Hair follicular keratinocyte (primary cell): ENCODE measurements at places on chromosomes 11 and 22. TPM values are rescaled to one million over a fixed set of nuclear protein-coding genes. Genes with fewer than 3 reads are reported as not detected.

The RTL10 gene
- total RNA-seq = 10.5 and 13.6 TPM in 2 replicates

The TRIM66 gene
- 1.2 and 1.3 TPM in 2 replicates for total RNA-seq

The NUDT8 gene
- total RNA-seq = 11.7 and 16.6 TPM in 2 replicates

The KRTAP5-8 gene
- total RNA-seq = not detected in 2 replicates

The HTR3B gene
- not detected in 2 replicates for total RNA-seq

The RAB38 gene
- 107 and 151 TPM in 2 replicates for total RNA-seq

The OMP gene
- total RNA-seq = not detected in 2 replicates

The MOGAT2 gene
- total RNA-seq = not detected in 2 replicates

The FAM180B gene
- not detected in 2 replicates for total RNA-seq

The SMIM38 gene
- total RNA-seq = not detected in 2 replicates

The C11orf58 gene
- total RNA-seq = 108 and 112 TPM in 2 replicates

The GNAZ gene
- total RNA-seq = 0.08 TPM in 1 of 2 replicates, not detected in the other

The MS4A6E gene
- not detected in 2 replicates for total RNA-seq

The DBX1 gene
- not detected in 2 replicates for total RNA-seq

The NTM gene
- total RNA-seq = 17.3 and 21.6 TPM in 2 replicates

The STK33 gene
- total RNA-seq = 0.46 and 1.1 TPM in 2 replicates

The C11orf52 gene
- 1.2 TPM in 1 of 2 replicates, not detected in the other for total RNA-seq

The AP2A2 gene
- 35.6 and 56.2 TPM in 2 replicates for total RNA-seq

The CCDC73 gene
- not detected in 2 replicates for total RNA-seq

The APOA1 gene
- total RNA-seq = not detected in 2 replicates

The ZNF70 gene
- total RNA-seq = 0.99 and 2.3 TPM in 2 replicates

The SEPTIN3 gene
- total RNA-seq = 0.08 TPM in 1 of 2 replicates, not detected in the other

The GRAMD4 gene
- total RNA-seq = 8.5 and 18.0 TPM in 2 replicates

The DDIAS gene
- 4.7 and 31.4 TPM in 2 replicates for total RNA-seq

The OR2AG2 gene
- 0.11 TPM in 1 of 2 replicates, not detected in the other for total RNA-seq

The SNX32 gene
- total RNA-seq = 0.23 TPM in 1 of 2 replicates, not detected in the other

The OR2D2 gene
- total RNA-seq = not detected in 2 replicates

The NRGN gene
- 0.15 and 0.39 TPM in 2 replicates for total RNA-seq

The DYNC2H1 gene
- 13.9 and 21.9 TPM in 2 replicates for total RNA-seq

The PLXNB2 gene
- total RNA-seq = 73.7 and 104 TPM in 2 replicates

The DDTL gene
- total RNA-seq = 1.5 and 2.9 TPM in 2 replicates

The OR8A1 gene
- not detected in 2 replicates for total RNA-seq

The SLC43A1 gene
- total RNA-seq = 5.7 and 10.0 TPM in 2 replicates

The MS4A8 gene
- total RNA-seq = not detected in 2 replicates

The CAPRIN1 gene
- 112 and 136 TPM in 2 replicates for total RNA-seq

The SEC14L6 gene
- not detected in 2 replicates for total RNA-seq

The KIF18A gene
- total RNA-seq = 5.2 and 8.5 TPM in 2 replicates

The NPTXR gene
- 0.16 TPM in 1 of 2 replicates, not detected in the other for total RNA-seq

The CBL gene
- 13.4 and 17.3 TPM in 2 replicates for total RNA-seq

The INPP5J gene
- total RNA-seq = 0.08 and 0.34 TPM in 2 replicates

The CPSF7 gene
- 29.0 and 31.1 TPM in 2 replicates for total RNA-seq

The SMTNL1 gene
- total RNA-seq = not detected in 2 replicates

The SCYL1 gene
- 86.5 and 88.0 TPM in 2 replicates for total RNA-seq

The SIK2 gene
- 5.9 and 6.4 TPM in 2 replicates for total RNA-seq

The MS4A15 gene
- total RNA-seq = not detected in 2 replicates

The RTN4RL2 gene
- total RNA-seq = 0.04 and 0.31 TPM in 2 replicates

The USH1C gene
- not detected in 2 replicates for total RNA-seq

The SYT13 gene
- not detected in 2 replicates for total RNA-seq

The CCDC116 gene
- total RNA-seq = not detected in 2 replicates

The IGSF22 gene
- under 0.01 and 0.08 TPM in 2 replicates for total RNA-seq

The LRRC56 gene
- under 0.01 and 0.34 TPM in 2 replicates for total RNA-seq

The SEPTIN5 gene
- total RNA-seq = 2.6 and 14.9 TPM in 2 replicates
